ENCODE measurements at places on chromosomes 16 and 17.

DNA sequence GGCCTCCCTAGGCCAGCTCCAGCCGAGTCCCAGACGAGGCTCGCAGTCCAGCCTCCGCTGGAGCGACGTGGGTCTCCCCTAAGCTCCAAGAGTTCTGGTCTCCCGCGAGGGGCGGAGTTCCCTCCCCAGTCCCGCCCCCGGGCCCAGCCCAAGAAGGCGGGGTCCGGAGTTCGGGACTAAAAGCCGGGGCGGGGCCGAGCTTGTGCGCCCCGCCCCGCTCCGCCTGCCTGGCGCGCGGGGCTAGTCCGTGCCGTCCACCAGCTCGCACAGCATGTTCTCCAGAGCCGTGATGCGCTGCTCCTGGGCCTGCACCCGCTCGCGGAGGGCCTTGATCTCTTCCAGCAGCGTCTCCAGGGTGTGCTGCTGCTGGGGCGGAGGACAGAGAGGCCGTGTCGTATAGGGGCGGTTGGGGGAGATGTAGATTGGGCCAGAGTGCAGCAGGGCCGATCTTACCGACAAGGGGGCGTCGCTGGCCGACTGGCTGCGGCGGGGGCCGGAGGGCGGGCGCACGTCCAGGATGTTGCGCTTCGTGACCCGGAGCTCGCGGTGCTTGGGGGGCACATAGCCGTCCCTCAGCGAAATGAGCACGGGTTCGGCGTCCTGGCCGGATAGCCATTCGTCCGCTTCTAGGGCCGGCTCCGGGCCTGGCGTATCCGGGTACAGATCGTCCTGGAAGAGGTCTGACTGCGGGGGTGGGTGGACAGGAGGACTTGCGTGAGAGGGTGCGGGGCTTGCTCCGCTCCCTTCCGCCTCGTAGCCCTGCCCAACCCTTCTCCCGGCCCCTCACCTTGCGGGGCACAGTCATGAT is 7.0 kb downstream of the CORO6 start:
- peak; percentile 75 for DNase-seq

- no peak for DNase-seq
Observed at GRCh38 chr17:77697480-77698400, 260.8 kb upstream of the TNRC6C start.

GRCh38 chr16:17357307-17358062 is 113.3 kb downstream of the XYLT1 start:
- DNase-seq, result no peak

DNA sequence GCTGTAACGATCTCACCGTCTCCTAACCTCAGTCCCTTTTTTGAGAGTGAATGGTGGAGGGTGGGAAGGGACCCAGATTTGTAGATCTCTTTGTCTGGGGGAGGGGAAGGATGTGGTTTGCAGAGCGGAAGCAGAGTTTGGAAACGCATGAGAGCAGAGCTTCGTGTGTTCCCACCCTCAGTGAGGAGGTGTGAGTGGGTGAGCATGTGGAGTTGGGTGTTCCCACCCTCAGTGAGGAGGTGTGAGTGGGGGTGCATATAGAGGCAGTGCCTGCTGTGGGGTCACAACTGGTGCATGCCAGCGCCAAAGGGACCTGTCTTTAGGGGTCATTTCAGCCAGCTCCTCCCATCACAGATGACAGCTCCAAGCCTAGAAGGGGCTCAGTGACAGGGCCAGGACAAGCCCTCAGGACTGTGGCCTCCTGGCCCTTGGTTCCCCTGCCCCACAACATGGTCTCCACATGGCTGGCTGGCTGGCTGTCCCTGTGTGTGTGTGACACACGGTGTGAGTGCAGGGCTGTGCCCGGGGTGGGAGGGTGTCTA is 1.8 kb upstream of the CISD3 start:
- DNase-seq, result no peak

DNA sequence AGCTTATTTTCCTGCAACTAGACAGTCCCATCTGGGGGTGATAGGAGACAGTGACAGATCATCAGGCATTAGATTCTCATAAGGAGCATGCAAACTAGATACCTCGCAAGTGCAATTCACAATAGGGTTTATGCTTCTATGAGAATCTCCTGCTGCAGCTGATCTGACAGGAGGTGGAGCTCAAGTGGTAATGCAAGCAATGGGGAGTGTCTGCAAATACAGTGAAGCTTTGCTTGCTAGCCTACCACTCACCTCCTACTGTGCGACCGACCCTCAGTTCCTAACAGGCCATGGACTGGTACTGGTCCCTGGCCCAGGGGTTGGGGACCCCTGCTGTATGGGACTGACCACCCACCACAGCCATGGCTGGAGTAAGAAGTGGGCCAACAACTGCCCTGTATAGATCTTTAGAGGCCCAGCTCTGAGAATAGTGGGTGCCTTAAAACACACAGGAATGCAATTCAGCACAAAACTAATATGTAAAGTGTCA is 26.0 kb upstream of the IRX3 start:
- no peak for DNase-seq

- DNase-seq, result no peak
Observed at GRCh38 chr17:35641032-35641431, 53.9 kb downstream of the AP2B1 start.

- no peak for DNase-seq
Observed at GRCh38 chr16:6853565-6853964, 479.1 kb upstream of the RBFOX1 start.
